Prostate gland (tissue), 2 donors: ENCODE measurements at places on chromosomes 11 and 22. TPM values are rescaled to one million over a fixed set of nuclear protein-coding genes. Genes with fewer than 3 reads are reported as not detected.
A peak's percentile ranks its signal among the peaks of the same experiment; 100 is the strongest.

PANX3 gene
- not detected for total RNA-seq

COPB1 gene
- total RNA-seq: 145 TPM

SELENOH gene
- 181 TPM for total RNA-seq

OR52H1 gene
- total RNA-seq: not detected

SCGB1D4 gene
- not detected for total RNA-seq

GRCh38 chr22:46688949-46689348 lies 49.1 kb downstream of the CERK start:
- H3K36me3 ChIP-seq: no peaks in the 10 kb centered on the region
- DNase-seq: no peak
- no peaks in the 10 kb centered on the region for H3K27me3 ChIP-seq
- H3K27ac ChIP-seq: no peak overlapping the region

- H3K27me3 ChIP-seq: no peaks in the 10 kb centered on the region
- H3K4me3 ChIP-seq: no peak overlapping the region
- no peak overlapping the region for H3K27ac ChIP-seq
- no peaks in the 10 kb centered on the region for H3K4me1 ChIP-seq
These were observed 39.7 kb downstream of the ADAMTS15 start for GRCh38 chr11:130487924-130488815.

GRCh38 chr22:26417406-26417805 lies 11.7 kb upstream of the ASPHD2 start:
- no peaks in the 10 kb centered on the region for H3K36me3 ChIP-seq
- H3K4me1 ChIP-seq: no peaks in the 10 kb centered on the region
- no peak overlapping the region for H3K4me3 ChIP-seq
- H3K27ac ChIP-seq: no peak overlapping the region

DNA sequence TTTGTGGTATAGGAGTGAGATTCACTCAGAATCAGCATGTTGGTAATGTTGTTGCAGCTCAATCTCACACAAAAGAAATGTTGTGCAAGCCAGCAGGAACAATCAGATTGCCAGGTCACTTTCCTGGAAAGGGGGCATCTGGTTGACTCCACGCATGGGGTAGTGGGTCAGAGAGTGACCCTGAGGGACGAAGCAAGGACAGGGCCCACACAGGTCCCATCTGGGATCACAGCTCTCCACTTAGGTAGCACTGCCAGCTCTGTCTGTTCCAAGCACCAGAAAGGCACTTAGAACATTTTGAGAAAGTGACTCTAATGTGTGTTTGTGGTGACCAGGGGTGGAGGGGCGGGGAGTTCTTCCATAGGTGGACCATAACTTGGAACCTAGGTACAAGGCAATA lies 109.5 kb downstream of the RASSF10 start:
- no peaks in the 10 kb centered on the region for H3K4me1 ChIP-seq
- H3K4me3 ChIP-seq: no peak overlapping the region
- no peak overlapping the region for H3K27ac ChIP-seq
- no peak for DNase-seq
- H3K36me3 ChIP-seq: no peaks in the 10 kb centered on the region

GRCh38 chr11:57359896-57360690 lies 20.9 kb downstream of the PRG3 start:
- H3K27ac ChIP-seq: no peak overlapping the region
- H3K36me3 ChIP-seq: no peaks in the 10 kb centered on the region
- no peaks in the 10 kb centered on the region for H3K4me1 ChIP-seq
- DNase-seq: no peak
- H3K27me3 ChIP-seq: no peaks in the 10 kb centered on the region

GRCh38 chr11:57095417-57095816 lies 86.3 kb upstream of the LRRC55 start:
- H3K4me1 ChIP-seq: no peaks in the 10 kb centered on the region
- H3K27ac ChIP-seq: no peak overlapping the region
- peaks cover 1% of the 10 kb centered on the region for H3K27me3 ChIP-seq

DNA sequence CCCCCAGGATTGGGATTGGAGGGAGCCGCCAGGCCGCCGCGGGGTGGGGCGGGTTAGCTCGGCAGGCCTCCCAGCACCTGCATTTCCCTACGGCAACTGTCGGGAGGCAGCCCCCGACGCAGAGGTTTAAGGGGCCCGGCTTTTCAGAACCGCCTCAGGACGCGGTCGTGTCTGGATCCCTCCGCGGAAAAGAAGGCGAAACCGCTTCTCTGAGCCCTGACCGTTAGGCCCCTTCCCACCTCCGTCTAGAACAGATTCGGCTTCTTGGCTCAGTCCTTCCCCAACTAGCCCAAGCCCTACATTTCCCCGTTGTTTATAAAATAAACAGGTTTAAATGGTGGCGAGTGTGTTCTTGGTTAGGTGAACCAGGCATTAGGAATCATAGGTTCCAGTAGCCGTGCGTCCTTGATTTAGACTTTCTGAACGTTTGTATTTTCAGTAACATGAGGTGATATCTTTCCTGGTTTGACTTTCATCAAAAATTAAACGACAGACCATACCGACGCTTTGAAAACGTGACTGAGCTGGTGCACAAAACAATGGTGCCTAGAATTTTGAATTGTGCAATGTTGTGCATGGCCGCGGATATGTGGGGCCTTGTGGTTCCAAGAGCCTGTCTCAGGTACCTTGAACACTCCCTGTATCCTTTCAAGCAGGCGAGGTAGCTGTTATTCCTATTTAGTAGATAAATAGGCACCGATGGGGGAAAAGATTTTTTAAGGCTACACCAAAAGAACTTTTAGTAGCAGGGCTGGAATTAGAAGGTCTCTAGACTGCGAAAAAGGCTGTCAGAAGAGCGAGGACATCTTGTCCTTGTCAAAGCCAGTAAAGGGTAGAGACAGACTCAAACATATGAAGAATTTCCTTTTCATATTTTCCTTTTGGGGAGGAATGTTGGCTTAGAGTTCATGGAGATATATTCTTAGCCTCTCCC lies 1.2 kb upstream of the HSPA8 start:
- H3K36me3 ChIP-seq: peaks cover 13% of the 10 kb centered on the region
- peaks cover 11% of the 10 kb centered on the region for H3K4me1 ChIP-seq
- DNase-seq: peak; percentile 25
- no peaks in the 10 kb centered on the region for H3K27me3 ChIP-seq
- peak overlapping the region; percentile 91 for H3K4me3 ChIP-seq

- no peaks in the 10 kb centered on the region for H3K4me1 ChIP-seq
- no peaks in the 10 kb centered on the region for H3K36me3 ChIP-seq
- no peak for DNase-seq
- no peaks in the 10 kb centered on the region for H3K27me3 ChIP-seq
- no peak overlapping the region for H3K27ac ChIP-seq
- no peak overlapping the region for H3K4me3 ChIP-seq
These were observed 33.5 kb upstream of the FCHSD2 start for GRCh38 chr11:73175551-73176144.

DNA sequence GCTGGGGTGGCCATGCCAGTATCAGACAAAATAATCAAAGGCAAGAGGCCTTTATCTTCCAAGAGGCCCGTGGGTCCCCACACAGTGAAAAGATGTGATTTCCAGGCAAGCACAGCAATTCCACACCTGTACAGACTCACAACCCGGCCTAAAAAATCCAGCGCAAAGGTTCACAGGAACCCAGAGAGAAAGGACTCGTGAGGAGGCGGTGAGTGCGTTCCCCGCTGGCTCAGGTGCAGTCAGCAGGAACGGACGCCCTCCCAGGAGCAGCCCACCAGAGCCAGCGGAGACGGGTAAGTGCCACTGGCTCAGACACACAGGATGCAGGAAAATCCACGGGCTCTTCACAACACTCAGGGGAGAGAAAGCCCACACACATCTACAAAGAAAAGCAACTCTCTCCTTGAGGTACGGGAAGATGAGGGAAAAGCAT lies 4.4 kb downstream of the TOLLIP start:
- no peak overlapping the region for H3K4me3 ChIP-seq
- H3K36me3 ChIP-seq: no peaks in the 10 kb centered on the region
- DNase-seq: no peak

GRCh38 chr22:39721206-39722031 lies 150.9 kb downstream of the CACNA1I start:
- H3K4me3 ChIP-seq: no peak overlapping the region
- no peaks in the 10 kb centered on the region for H3K4me1 ChIP-seq
- H3K36me3 ChIP-seq: no peaks in the 10 kb centered on the region
- no peak overlapping the region for H3K27ac ChIP-seq
- H3K27me3 ChIP-seq: no peaks in the 10 kb centered on the region
- DNase-seq: no peak

GRCh38 chr11:15379483-15379882 lies 264.8 kb downstream of the INSC start:
- H3K36me3 ChIP-seq: no peaks in the 10 kb centered on the region
- no peaks in the 10 kb centered on the region for H3K4me1 ChIP-seq
- H3K27me3 ChIP-seq: no peaks in the 10 kb centered on the region
- no peak overlapping the region for H3K4me3 ChIP-seq
- H3K27ac ChIP-seq: no peak overlapping the region

DNA sequence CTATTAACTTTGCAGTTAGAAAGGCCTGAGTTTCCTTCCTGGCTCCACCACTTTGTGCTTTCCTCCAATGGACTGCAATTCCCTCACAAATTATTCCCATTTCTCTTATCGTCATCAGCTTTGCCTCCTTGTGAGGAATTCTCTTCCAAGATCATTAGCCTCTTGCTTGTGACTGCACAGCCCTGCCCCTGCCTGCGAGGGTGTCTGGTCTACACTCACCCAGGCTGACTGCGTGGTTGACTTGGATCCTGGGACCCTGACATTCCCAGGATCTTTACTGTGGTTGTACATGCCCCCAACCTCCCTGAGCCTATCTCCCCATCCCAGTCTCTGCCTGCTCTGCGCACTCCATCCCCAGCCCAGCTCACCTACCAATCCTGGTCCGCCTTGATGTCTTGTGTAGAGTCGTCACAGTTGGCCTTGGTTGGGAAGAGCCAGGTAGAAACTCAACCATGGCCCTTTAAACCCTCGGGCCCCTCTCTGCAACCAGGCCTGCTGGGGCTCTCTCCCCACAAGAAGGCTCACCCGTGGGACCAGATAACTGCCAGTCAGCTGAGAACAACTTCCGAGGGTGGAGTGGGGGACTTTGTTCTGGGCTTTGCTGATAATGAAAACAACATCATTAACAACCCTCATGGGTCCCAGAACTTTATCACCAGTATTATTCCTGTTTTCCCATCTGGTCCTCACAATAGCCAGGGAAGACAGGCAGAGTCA lies at the start of gene OR2AT4:
TSS of gene OR2AT4 (minus strand) at position 421 of the 717 bp plus-strand sequence.
- no peaks in the 10 kb centered on the region for H3K36me3 ChIP-seq
- no peaks in the 10 kb centered on the region for H3K27me3 ChIP-seq
- no peak within 1 kb of the TSS for H3K4me3 ChIP-seq
- no peak for DNase-seq
- no peaks in the 10 kb centered on the region for H3K4me1 ChIP-seq
